ENCODE measurements at places on chromosomes 1 and 21. TPM values are rescaled to one million over a fixed set of nuclear protein-coding genes. Genes with fewer than 3 reads are reported as not detected.

The CELA2A gene
- not detected for total RNA-seq

The LHX4 gene
- total RNA-seq = not detected

The CYP4A22 gene
- 1.7 TPM for total RNA-seq

The KCNH1 gene
- 0.44 TPM for total RNA-seq

Measured in subcutaneous adipose tissue (tissue), 4 donors.